ENCODE measurements at places on chromosomes 1 and 21.

DNA sequence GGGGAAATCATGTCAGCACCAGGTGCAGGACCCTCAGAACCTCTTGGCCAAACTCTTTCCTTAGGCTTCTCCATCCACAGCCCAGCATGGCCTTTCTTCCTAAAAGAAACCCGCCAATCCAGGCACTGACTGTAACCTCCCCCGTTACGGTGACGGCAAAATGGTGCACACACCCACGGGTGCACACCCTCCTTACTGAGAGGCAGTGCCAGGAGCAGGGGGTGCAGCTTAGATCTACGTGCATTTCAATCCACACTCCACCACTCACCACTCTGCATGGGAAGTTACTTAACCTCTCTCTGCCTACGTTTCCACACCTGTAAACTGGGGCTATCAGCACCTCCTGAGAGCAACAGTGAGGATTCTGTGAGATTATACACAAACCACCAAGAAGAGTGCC lies 31.0 kb downstream of the SUSD4 start:
- DNase-seq = no peak

DNA sequence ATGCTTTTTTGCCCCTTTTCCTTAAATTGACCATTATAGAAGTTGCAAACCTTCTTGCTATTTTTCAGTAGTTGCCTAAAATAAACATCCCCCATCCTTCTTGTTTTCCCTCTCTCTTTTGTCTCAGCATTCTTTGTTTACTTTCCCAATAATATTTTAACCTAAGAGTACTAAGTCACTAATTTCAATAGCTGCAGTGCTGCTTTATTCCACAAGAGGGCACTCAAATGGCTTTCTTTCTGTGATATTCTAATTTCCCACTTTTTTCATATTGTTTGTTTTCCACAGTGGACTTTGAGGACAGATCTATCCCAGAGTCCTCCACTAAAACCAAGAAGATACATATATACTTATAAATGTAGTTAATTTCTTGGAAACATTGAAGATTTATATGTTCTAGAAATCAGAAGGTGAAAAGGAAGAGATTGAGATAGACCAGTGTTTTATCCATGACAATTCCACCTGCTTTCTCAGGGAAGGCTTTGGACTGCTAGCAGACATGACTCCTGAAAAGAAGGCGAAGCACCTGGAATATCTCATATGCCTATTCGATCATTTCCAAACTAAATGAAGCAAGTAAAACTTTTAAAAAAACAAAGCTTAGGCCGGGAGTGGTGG lies 104.8 kb upstream of the GRIK1 start:
- DNase-seq = no peak

- no peak for DNase-seq
Observed at GRCh38 chr1:108085628-108086027, 114.5 kb downstream of the SLC25A24 start.

GRCh38 chr1:162950187-162950586 lies 89.2 kb upstream of the CCDC190 start:
- DNase-seq = no peak

DNA sequence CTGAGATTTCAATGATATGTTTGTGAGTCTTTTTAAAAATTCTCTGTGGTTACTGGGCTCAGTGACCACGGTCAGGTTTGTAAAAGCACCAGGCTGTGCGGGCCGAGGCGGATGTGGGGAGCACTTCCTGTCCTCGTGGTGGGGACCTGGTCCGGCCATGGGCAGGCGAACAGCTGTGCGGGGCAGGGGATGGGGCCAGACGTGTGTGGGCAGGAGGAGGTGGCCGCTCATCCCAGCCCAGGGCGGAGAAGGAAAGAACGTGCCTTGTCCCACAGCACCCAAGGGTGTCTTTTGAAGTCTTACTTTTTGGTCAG lies 5.2 kb upstream of the OXCT2 start:
- no peak for DNase-seq

DNA sequence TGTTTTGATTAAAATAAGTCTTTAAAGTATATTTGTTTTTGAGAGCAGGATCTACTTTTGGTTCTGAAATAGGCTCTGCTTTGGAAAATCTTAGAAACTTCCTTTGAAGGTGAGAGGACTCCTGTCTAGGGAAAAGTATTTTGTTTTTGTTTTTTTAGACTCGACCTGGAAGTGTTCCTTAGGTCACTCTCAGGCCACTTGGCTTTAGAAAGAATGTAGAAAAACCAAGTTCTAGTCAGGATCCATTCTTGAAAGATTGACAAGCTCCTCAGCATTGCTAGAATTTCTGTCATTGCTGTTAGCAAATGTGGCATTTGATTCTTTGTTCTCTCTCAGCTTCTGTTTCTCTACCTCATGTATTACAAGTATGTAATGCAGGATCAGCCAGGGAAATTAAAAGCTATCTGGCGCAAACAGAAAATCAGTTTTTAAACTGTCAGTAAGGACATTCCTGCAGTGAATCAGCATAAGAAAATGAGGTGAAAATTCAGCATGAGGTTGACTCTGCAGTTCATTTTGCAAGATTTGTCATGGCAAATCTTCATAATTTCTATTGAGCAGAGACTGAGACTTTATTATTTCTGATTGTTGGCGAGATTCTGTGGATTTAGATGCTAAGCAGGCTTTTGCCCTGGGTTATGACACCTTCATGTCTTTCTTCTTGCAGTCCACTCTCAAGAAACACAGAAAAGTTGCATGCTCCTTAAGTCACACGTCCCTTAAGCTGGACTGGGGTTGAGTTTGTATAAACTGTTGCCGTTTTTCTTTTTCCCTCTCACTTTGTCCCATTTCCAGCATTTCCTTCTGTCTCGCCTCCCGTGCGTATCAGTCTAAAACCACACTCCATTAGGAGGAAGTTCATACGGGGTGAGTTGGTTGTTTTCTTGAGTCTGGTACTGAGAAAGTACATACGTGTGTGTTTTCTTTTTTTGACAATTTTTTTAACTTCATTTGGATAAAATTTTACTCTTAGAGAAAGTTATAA lies 12.6 kb downstream of the NTPCR start:
- DNase-seq = no peak
